Endothelial cell of umbilical vein (primary cell): ENCODE measurements at places on chromosomes 6 and 20.

DNA sequence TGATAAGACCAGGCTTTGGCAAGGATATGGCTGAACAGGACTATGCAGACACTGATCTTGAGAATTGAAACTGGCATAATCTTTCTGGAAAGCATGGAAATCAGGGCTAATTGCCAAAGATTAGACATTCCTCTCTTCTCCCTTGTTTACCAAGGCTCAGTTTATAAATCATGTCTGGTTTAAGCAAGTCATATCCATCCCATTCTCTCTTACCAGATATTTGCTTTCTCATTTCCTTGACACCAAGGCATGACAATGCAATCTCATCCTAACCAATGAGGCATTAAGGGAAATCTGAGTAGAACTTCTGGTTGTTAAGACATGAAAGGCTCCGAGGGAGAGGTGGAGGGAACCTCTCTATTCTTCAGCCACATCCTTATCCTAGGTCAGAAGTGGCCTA is 110.3 kb upstream of the CEP85L start:
- DNase-seq, result no peak

- DNase-seq, result no peak
Measured at GRCh38 chr20:7703996-7704395, 236.3 kb downstream of the HAO1 start.

DNA sequence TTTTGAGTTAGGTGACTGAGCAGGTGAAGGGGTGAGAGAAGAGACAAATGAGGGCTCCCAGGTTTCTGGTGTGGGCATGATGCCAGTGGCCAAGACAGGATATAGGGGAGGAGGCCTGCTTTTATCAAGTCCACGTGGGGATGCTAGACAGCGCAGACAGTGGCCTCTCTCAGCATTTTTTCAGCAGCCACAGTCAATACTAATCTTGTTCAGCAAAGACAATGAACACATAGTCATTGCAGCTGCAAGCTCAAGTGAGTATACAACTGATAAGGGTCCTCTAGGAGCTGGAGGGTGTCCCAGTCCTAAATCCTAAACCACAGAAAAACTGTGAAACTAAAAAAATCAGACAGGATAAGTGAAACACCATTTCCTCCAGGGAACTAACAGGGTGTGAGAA is 48.6 kb downstream of the UQCC1 start:
- no peak for DNase-seq

GRCh38 chr6:142744836-142745235 is 200.1 kb downstream of the HIVEP2 start:
- no peak for DNase-seq

GRCh38 chr6:117687021-117687648 is 11.9 kb downstream of the NUS1 start:
- DNase-seq, result no peak

GRCh38 chr20:9241232-9241692 is 172.4 kb downstream of the PLCB4 start:
- peak; percentile 66 for DNase-seq

DNA sequence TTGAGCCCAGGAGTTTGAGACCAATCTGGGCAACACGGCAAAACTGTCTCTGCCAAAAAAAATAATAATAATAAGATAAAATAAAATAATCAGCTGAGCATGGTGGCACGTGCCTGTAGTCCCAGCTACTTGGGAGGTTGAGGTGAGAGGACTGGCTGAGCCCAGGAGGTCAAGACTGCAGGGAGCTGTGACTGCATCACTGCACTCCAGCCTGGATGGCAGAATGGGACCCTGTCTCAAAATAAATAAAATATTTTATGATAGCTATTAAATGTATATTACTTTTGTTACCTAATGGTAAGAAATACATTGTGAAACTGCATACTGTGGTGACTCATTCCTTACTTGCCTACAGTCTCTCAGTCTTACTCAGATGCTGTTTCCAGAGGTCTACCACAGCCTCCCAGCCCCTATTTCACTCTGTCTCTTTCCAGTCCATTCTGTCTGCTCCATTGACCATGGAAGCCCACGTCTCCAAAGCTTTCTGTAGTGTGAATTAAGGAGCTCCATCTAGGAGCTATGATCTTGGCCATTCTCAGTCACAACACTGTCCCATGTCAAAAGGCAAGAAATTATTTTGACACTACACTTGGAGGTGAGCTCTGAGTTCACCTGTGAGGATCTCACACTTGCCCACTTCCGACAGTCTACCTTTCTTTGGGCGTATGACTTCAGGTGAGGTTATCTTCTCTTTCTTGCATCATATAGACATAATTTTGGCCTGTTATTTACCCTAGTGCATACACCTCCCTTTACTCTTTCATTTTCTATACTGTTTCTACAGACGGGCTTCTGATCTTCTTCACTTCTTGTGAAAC is 22.4 kb upstream of the SNX9 start:
- no peak for DNase-seq

DNA sequence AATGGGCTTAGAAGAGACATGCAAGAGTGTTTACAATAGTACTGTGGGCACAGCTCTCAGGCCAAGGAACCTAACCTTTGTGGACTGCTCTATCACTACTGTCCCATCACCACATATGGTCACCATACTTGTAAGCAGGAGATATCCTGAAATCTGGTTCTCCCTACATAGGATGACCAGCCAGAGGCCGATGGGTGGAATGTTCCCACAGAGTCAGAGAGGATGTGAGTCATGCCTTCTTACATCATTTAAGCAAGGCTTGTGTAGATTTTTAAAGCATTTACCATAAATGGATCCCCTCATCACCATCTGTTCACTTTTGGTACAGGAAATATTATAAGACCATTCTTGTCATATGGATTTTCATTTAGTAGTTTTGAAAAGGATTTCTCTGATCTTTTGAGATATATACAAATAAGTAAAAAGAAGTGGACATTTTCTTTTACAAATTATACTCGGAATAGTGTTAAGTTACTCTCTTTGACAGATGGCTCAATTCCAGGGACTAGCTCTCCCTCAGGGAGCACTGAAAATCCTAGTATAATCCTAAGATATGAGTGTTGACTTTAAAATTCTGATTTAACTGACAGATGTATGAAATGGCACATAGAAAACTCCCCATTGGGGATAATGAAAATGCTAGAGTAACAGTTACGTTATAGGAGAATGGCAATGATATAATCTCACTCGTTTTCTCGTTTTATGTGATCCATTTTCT is 6.6 kb downstream of the HTR1B start:
- peak; percentile 96 for DNase-seq
